ENCODE measurements at places on chromosomes 3 and 15.
A peak's percentile ranks its signal among the peaks of the same experiment; 100 is the strongest.

- no peak for DNase-seq
These were observed 246.4 kb downstream of the ALCAM start for GRCh38 chr3:105613120-105613519.

GRCh38 chr15:98217356-98217755 lies 256.9 kb downstream of the ARRDC4 start:
- no peak for DNase-seq

GRCh38 chr3:148697306-148698189 lies at the start of gene AGTR1:
TSS of gene AGTR1 (plus strand) at chr3:148697903. CDS start at chr3:148741036, 43,133 bp downstream.
- DNase-seq: no peak

GRCh38 chr3:134487406-134487805 lies 1.5 kb downstream of the CEP63 start:
- DNase-seq: no peak

- no peak for DNase-seq
These were observed 61.3 kb downstream of the BDH1 start for GRCh38 chr3:197494366-197495058.

GRCh38 chr3:147846293-147846692 lies 437.1 kb downstream of the ZIC1 start:
- no peak for DNase-seq

DNA sequence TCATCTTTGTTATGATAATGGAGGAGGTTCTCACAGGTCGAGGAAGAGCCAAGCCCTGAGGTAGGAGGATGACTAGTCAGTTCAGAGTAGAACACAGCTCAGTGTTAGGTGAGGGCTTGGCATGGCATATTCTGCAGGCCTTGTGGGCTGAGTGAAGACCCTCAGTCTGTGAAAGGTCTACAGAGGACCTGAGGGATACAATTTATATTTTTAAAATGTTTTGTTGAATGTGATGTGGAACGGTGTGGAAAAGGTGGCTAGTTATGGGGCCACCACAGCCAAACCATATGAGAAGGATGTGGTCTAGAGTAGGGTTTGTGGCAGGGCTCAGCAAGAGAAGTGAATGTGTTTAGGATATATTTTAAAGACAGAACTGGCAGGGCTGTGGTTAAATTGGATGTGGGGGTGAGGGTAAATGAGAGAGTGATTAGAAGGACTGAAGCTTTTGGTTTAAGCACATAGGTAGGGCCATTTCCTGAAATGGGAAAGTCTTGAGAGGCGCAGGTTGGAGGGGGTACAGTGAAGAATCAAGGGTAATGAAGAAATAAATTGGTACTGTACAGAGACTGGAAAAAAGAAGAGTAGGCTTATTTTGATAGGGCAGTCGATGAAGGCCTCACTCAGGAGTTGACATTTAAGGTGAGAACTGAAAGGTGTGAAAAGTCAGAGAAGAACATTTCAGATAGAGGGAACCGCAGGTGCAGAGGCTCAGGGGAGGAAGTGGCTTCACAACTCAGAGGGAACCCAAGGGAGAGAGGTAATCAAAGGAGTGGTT lies 60.5 kb downstream of the SPTSSB start:
- DNase-seq: peak; percentile 54

GRCh38 chr3:66144568-66145407 lies 76.0 kb upstream of the SLC25A26 start:
- DNase-seq: no peak

DNA sequence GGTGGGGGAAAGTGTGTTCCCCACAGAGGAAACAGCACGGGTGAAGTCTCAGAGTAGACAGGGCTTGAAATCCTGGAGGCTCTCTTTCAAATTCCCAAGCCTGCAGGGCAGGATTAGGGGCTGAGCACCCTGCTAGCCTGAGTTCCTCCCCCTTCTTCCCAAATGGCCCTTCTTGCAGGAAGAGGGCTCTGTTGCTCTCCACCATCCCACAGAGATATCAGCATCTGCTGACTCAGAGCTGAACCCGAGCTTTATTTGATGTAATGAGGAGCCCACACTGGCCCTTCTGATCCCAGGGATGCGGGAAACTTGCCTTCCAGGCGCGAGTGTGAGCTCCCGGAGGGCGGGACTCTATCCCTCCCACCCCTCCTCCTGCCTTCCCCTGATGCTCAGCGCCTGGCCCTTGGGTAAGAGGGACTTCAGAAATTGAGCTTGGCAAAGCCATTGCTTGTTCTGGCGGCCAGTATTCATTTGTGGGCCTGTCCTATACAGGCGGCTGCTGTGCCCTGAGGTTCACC lies 1.4 kb upstream of the STRA6 start:
- no peak for DNase-seq

DNA sequence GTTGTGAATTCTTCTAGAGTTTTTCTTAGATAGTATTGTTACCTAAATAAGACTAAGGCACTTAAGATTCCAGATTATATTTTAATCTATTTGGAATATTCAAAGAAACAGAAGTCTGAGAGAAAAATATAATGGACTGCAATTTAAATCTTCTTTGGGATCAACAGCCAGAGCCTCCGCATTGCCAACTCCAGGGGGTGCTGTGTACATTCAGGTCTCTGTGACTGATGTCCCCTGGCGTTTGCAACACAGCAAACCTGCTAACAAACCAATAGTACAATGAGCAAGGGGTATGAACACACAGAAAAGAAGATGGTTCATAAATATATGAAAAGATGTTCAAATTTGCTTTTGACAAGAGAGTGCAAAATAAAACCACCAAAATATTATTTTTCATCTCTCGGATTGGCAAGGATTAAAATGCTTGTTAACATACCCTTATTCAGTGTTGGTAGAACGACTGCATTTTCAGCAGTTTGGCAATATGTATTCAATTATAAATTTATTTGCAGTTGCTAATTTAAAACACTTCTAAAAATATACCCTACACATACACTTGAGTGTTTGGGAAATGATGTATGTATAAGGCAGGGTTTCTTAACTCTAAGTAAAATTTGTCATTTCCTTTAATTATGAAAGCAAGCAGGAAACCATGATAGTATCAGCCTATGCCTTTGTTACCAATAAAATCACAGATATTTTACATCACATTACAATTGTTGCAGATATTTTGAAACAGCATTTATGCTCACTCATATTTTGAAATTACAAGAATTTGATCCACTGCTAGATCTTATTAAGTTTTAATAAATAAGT lies 16.1 kb upstream of the TM4SF1 start:
- peak; percentile 9 for DNase-seq

GRCh38 chr3:181955566-181955965 lies 243.8 kb downstream of the SOX2 start:
- DNase-seq: no peak

GRCh38 chr3:35617370-35617769 lies 22.0 kb upstream of the ARPP21 start:
- no peak for DNase-seq

- DNase-seq: no peak
These were observed 21.5 kb upstream of the TIMP4 start for GRCh38 chr3:12180218-12180617.

DNA sequence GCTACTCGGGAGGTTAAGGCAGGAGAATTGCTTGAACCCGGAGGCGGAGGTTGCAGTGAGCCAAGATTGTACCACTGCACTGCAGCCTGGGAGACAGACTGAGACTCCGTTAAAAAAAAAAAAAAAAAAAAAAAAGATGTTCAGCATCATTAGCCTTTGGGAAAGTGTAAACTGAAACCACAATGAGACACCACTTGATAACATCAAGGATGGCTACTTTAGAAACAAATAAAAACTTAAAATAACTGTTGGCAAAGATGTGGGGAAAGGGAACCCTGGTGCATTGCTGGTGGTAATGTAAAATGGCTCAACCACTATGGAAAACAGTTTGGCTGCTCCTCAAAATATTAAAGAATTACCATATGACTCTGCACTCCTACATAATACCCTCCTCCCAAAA lies 1.9 kb downstream of the LEO1 start:
- no peak for DNase-seq

DNA sequence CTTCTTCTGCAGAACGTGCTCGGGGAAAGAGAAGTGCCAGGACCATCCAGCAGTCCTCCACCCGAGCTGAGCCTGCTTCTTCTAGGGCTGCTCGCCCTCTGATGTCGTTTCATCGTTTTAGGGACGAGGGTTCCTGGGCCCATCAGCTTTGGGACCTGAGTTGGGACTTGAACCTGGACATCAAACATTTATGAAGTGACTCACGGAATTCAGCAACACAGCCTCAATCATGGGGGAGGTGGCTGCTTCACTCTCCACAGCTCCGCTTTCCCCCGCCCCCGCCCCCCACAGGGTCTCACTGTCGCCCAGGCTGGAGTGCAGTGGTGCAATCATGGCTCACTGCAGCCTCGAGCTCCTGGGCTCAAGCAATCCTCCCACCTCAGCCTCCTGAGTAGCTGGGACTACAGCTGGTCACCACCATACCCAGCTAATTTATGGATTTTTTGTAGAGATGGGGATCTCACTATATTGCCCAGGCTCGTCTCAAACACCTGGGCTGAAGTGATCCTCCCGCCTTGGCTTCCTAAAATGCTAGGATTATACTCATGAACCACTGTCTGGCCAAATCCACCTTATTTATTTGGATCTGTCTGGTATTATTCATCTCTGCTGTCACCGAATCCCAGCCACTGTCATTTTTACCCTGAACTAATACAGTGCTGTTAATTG lies 725 bp upstream of the SCAMP2 start:
- DNase-seq: peak; percentile 35

GRCh38 chr3:129358177-129358771 lies 70.2 kb downstream of the EFCAB12 start:
- no peak for DNase-seq

- DNase-seq: no peak
These were observed 50.0 kb upstream of the TBC1D23 start for GRCh38 chr3:100210772-100211135.

GRCh38 chr3:30040126-30040525 lies 566.3 kb upstream of the TGFBR2 start:
- no peak for DNase-seq

DNA sequence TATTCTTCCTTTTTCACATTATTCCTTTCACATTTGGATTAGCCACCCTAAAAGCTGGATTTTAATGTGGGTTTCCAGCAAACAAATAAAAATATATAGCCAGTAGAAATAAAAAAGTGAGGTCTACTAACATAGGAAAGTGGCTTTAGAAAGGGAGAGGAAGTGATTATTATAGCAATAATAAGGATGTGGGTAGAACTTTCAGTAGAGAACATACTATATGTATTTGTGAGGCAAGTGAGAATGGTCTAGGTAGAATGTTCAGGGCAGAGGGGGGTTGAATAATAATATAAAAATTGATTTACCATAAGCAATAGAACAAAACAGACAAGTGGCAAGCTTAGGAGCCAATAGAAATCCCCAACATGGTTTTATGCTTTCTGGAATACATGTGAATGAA lies 88.6 kb downstream of the NR1I2 start:
- no peak for DNase-seq

- no peak for DNase-seq
These were observed 43.3 kb downstream of the TRANK1 start for GRCh38 chr3:36901588-36901987.

DNA sequence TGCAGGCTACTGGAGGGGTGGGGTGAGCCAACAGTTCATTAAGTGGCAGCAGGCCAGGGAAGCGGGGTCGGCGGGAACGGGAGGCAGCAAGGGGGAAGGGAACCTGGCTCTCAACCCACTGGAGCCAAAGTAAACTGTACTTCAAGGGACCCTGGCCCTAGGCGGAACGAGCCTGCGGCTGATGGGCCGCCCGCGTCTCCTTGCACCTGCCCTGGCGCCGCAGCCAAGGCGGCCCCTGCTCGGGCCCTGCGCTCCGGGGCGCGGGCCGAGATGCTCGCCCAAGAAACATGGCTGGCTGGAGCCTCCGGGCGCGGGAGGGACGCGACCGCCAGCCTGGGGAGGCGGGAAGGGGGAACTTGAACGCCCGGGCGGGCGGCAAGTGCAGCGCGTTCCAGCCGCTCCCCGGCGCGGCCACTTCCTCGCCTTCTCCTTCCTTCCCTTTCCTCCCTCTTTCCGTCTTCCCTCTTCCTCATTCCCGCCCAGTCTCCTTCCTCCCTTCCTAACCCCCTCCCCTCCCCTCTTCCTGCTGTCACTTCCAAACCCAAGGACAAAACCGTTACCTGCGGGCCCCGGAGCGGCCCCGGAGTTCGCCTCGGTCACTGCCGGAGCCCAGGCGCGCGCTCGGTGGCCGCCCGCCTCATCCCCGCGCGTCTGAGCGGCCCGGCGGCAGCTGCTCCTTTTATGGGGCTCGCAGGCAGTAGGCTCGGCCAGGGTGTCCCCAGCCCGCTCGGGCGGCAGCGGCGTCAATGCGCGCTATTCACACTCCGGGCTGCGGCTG lies 489.7 kb downstream of the MAGI1 start:
- no peak for DNase-seq

- no peak for DNase-seq
These were observed 101.3 kb upstream of the SLCO3A1 start for GRCh38 chr15:91752081-91752785.

- no peak for DNase-seq
These were observed 62.0 kb upstream of the HES1 start for GRCh38 chr3:194073926-194074325.

DNA sequence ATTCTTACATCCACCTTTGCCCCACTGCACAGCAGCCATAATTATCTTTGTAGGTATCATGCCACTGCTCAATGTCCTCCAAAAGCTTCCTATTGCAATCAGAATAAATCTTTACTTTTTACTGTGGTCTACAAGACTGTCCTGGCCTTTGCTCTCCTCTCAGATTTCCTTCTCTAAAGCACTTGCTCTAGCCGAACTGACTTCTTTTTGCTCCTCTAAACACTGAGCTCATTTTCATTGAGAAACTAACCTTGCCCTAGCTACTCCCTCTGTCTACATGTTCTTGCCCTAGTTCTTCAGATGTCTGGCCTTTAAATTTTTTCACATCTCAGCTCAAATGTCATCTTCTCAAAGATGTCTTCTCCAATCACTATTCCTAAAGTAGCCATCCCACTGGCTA lies 342.8 kb downstream of the TBC1D5 start:
- no peak for DNase-seq

DNA sequence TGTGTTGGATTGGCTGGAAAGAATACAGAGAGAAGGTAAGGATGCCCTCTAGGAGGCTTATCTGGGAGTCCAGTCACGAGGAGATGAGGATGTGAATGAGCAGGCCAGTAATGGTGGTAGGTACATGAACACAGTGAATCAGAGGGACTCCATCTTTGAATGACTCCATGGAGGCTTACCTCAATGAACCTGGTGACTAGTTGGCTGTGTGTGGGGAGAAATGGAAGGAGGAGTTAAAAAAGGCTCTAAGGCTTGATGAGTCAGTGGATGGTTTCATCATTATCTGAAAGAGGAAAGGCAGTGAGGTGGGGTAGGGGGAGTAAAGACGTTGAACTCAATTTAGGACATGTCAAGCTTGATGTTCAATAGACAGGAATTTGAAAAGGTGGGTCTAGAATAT lies 61.1 kb downstream of the KCNAB1 start:
- DNase-seq: no peak

- no peak for DNase-seq
These were observed 5.2 kb downstream of the KBTBD13 start for GRCh38 chr15:65081758-65082157.

- no peak for DNase-seq
These were observed 68.8 kb upstream of the SOX14 start for GRCh38 chr3:137695351-137695750.

GRCh38 chr3:128094295-128095151 lies 29.1 kb downstream of the RUVBL1 start:
- no peak for DNase-seq
